M059J (cell line): ENCODE measurements at places on chromosomes 11 and 22. TPM values are rescaled to one million over a fixed set of nuclear protein-coding genes. Genes with fewer than 3 reads are reported as not detected.

- no peak for DNase-seq
These were observed 53.5 kb downstream of the OTOG start for GRCh38 chr11:17600316-17601255.

DNA sequence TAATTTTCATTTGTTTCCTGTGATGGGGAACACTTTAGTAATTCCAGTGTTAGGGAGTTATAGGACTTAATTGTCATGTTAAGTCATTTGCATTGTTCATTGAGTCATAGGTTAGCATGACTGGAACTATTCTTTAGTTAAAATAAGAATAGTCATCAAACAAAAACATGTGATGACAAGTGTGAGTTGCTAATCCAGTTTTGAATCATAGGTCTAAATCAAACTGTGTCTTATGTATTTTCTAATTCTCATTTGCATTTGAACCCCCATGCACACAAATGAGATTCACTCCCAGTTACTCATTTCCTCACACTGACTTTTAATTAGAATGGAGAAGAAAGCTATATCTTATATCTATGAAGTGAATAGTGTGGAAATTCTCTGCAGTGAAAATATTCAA is 405.6 kb downstream of the LRRC4C start:
- DNase-seq: no peak

DNA sequence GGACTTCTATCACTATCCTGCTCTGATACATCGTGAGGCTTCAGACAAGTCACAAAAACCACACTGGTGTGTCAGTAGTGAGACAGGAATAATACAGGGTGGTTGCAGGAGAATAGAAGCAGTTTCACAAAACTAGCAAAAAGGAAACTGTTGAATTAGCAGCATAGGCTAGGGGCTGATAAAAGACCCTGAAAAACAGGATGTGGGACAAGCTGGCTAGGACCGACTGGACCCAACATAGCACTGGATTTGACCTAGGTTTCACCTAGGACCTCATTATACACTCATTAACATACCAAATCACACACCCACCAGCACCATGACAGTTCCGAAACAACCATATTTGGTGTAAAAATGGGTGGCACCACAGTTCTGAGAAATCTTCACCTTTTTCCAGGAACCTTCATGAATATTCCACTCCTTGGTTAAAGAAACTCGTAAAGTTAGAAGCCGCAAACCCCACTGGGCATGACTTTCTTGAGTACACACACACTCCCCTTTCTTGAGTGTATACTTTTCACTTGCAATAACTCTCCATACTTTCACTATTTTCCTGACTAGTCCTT is 76.2 kb downstream of the SLC1A2 start:
- DNase-seq: no peak

DNA sequence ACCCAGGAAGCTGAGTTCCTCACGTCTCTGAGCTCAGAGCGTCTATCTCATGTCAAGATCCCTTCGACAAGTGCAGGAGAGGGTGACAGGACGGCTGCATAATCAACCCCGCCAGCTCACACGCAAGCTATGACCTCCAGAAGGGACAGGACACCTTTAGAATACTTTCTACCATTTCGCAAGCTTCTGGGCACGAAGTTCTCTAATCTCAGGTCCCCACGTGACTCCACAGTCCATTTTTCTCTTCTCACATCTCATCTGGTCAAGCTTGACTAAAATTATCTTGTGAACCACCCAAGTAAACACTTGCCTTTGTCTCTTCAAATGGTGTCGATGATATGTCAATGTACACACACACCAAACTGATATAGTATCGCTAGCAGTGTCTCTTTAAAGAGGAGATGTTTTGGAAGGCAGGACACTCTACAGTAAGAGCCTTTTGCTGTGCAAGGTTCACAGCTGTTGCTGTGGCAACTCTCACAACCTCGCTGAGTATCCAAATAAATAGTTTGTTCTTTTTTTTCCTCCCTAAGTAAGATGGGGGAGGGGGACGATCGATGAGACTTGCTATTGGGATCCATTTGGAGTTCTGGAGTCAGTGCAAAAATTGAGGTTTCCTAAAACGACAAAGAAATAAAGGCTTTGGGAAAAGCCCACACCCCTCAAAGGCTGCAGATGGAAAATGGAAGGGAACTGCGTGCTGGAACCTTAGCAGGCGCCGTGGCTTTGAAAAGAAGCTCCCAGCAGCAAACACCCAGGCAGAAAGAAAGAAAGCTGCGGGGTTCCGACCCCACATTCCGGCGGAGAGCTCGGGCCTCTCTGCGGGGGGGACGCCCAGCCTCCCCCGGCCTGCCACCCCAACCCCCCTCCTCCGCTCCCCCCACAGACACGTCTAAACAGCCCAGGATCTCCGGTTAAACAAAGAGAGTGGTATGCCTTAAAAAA is 215.4 kb upstream of the UBASH3B start:
- peak; percentile 54 for DNase-seq

Gene MYO7A
- total RNA-seq: not detected in 2 replicates

Gene TRPM5
- total RNA-seq: not detected in 2 replicates

Gene MRE11
- total RNA-seq: 28.8 and 31.9 TPM in 2 replicates
